ENCODE measurements at places on chromosomes 12 and 14.

- no peak for DNase-seq
Measured at GRCh38 chr12:41869432-41869831, 275.2 kb downstream of the GXYLT1 start.

GRCh38 chr12:120092551-120093335 is 23.8 kb downstream of the RAB35 start:
- DNase-seq, result no peak

GRCh38 chr12:104064842-104065427 is 604 bp downstream of the HCFC2 start:
- DNase-seq, result peak; percentile 17

- DNase-seq, result peak; percentile 46
Measured at GRCh38 chr14:58638231-58639197, 752 bp downstream of the DACT1 start.

GRCh38 chr12:67925552-67925951 is 63.7 kb upstream of the IFNG-AS1 start:
- DNase-seq, result no peak

- DNase-seq, result no peak
Measured at GRCh38 chr12:60070552-60070951, 474.7 kb downstream of the SLC16A7 start.

- no peak for DNase-seq
Measured at GRCh38 chr12:88634008-88634407, 53.7 kb upstream of the KITLG start.

GRCh38 chr12:93960521-93960920 is 187.9 kb upstream of the PLXNC1 start:
- no peak for DNase-seq

DNA sequence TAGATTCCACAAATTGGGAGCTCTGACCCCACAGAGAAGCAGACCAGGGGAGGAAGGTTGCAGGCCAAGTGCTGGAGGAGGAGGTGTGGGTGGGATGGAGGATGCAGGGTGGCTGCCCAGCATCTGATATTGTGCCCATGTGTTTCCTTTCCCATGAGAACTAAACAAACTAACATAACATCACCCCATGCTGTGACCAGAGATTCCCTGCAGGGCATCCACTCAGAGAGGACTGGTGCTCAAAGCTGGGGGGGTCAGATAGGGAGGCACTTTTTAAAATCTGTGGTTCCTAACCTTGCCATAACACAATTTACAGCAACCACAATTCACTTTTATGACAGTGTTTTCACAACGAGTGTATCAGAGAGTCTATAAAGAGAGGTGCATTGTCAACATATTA is 1277.6 kb downstream of the AACS start:
- no peak for DNase-seq

- DNase-seq, result no peak
Measured at GRCh38 chr14:89264196-89264800, 152.7 kb downstream of the FOXN3 start.

GRCh38 chr12:69666798-69667197 is 32.3 kb downstream of the BEST3 start:
- DNase-seq, result no peak

DNA sequence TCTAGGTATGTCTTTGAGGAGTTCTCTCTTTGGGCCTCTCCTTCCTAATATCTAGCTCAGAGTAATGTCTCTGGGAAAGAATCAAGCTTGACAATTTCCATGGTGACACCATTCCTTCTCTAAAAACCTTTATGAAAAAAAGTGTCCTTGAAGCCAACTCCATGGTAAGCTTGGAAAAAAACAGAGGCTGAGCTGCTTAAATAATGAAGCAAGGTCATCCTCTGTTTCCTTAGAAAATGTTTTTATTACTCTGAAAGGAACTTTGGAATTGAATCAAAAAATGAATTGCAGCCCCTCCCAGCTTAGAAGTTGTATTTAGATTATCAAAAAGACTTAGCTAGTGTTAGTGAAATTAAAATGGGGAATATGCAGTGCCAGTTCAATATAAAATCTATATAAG is 166.1 kb upstream of the KITLG start:
- DNase-seq, result no peak

Data from hematopoietic multipotent progenitor cell treated with erythropoietin and hydrocortisone succinate and interleukin-3 and kit ligand, for 4 days (in vitro differentiated cells).